ENCODE measurements at places on chromosomes 1 and 21.

DNA sequence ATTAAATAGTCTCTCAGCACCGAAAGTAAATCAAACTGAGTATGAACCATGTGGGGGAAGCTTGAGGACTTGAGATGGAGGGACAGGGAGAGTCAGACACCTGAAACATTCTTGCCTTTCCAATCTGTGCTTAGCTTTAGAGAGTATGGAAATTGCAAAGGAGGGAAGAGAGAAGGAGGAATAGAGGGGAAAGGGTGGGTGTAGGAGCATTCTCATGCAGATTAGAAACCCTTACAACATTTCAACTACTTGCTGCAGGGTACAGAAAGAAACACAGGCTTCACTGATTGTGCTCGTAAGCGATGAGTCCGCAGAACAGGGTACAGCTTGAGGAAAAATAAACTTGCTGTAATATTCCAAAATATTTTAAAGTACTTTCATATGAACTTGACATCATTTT is 73.8 kb downstream of the NIBAN1 start:
- no peak for DNase-seq

- no peak for DNase-seq
Measured at GRCh38 chr1:125080077-125080476, 3895.3 kb downstream of the SRGAP2C start.

- no peak for DNase-seq
Measured at GRCh38 chr1:175543447-175543846, 199.9 kb downstream of the TNR start.

DNA sequence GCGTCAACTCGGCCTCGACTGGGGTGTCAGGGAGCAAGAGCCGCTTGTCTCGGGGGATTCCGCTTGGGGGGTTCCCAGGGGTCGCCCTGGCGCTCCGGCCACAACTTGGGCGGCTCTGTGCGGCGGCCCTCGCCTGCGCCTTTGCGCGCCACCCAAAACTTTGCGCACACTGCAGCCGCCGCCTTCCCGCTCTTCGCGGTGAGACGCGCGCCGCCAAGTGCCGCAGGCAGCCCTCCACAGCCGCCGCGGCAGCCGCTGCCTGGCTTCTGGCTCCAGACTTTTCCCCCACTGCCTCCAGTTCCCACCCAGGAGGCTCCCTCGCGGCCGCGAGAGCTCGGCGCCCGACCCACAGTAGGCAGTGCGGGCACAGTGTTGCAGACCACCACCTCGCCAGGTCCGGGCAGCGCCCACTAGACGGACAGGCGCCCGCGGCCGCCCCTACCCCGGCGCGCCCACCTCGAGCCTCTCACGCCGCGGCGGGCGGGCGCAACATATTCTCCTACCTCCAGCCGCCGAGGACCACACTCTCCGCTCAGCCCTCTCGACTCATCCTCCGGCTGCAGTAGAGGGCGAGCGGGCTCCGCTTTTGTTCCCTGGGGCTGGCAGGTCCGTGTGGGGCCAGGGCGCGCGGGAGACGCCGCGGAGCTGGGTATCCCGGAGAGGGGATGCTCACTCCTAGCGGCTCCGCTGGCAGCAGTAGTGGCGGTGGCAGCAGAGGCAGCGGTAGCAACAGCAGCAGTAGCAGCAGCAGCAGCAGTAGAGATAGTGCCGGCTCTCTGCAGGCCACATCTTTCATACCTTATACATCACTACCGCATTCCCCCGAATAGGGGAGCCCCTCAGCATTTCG is 296.6 kb downstream of the OMA1 start:
- DNase-seq: peak; percentile 54

GRCh38 chr21:36567216-36567885 is 87.4 kb upstream of the CLDN14 start:
- DNase-seq: no peak

DNA sequence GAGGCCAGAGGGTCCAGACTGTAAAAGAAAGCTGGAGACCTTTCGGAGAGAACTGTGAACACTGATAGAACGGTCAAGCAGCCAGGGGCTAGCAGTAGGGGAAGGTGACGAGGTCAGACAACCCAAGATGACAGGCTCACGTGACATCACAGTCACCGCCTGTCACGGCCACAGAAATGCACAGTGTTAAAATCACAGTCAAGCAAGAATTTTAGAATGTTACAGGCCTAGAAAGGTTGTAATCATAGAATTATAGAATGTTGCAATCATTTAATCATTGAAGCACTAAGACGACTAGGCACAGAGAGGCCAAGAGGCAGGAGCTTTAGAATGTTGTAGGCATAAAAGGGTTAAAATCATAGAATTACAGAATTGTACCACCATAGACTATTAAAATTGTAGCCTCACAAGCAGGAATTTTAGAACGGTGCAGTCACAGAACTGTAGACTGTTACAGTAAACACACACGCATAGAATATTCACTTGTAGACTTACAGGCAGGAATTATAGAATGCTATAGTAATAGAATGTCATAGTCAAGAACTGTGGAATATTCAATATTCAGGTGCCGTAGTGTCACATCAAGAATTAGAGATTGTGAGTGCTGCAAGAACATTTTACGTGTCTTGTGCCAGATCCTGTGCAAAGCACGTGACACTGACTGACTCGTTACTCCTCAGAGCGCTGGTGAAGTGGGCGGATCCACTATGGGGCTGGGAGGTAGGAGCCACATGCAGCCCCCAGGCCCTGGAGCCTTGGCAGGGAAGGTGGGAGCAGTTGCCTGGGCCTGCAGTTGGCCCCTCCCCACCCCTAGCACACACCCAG is 118.1 kb downstream of the EPHB2 start:
- DNase-seq: peak; percentile 30

DNA sequence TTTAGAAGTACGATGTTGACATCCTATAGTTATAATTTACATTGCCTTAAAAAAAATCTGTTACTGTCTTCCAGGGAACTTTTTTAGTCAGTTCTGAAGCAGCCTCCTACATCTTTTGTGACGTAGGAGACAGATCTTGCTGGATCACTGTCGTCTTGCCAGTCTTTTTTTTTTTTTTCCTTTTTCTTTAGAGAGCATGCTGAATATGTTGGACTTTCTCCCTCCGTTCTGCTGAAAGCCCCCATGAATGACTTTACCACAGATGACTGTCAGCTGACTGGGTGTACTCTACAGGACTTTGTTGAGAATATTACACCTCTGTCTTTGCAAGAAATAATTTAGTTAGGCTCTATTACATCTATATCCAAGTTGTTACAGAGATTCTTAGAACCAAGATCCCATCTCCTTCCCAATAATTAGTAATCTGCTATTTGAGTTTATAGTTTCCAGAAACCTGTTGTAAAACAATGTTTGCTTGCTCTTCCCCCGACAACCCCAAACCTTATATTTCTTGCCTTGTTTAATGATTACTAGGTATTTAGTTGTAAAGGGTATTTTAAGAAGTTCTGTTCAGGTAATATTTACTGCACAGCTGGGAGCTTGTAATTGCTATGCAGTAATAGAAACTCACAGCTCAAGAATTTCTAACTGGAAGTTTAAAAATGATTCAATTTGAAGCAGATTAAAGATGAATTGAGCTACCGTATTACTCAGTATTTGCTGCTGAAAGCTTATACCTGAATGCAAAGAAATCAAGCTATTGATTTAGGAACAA is 61.8 kb downstream of the RASAL2 start:
- no peak for DNase-seq

- DNase-seq: peak; percentile 33
Measured at GRCh38 chr1:17045634-17046333, 8.0 kb downstream of the SDHB start.

DNA sequence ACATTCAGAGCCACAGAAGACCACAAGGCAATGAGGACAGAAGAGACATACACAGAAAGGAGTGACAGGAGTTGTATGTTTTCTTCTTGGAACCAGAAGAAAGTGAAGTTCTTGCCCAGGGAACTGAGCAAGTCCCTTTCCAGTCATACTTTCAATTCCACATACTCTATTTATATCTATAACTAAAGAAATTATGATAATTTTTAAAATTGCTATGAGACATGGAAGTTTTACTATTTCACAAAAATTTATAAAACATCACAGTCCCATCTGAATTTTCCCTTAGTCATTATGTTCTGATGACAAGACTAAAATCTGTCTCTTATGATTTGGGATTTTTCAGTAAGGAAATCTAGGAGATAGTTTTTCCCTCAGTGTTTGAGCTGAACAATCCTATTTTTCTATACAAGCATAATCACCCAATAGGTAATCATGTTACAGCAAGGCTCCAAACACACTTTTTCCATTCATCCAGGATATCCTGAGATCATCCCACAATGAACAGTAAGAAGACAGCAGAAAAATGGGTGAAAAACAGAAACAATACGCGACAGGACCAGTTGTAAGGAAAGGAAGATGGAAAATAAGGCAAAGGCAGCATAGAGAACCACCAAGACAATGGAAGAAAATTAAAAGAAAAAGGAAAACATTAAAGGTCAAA is 154.6 kb downstream of the VAV3 start:
- no peak for DNase-seq

DNA sequence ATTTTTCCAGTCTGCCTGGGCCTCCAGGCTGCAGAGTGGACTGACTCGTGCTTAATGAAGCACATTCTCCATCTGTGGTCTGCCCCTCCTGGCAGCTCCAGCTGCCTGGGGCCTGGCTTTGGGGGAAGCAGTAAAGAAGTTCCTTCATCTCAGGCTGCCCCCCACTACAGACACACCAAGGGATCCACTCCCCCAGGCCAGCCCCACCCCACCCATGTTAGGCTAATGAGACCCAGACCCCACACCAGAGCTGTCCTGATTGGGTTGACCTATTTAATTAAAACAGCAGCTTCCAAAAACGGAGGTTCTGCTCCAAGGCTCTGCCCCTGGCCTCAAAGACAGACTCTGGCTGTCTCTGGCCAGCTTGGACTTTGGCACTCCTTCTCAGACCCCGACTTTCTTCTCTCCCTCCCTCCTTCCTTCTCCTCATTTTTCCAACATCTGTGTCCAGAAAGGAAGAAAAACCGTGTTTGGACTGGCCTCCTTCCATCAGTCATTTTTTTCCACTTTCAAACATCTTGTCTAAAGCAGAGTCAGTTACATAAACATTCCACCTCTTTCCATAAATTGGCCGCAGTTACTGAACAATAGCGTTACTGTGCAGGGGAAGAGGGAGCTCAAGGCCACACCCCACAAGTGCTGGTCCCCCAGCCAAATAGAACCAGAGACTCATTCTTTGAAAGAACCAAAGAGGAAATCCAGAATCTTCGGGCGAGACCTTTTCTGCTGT is 29.7 kb downstream of the SERTAD4 start:
- DNase-seq: no peak

GRCh38 chr1:47549532-47549931 is 111.7 kb downstream of the FOXD2 start:
- DNase-seq: no peak
